Fibroblast of villous mesenchyme (primary cell): ENCODE measurements at places on chromosomes 11 and 22.
A peak's percentile ranks its signal among the peaks of the same experiment; 100 is the strongest.

DNA sequence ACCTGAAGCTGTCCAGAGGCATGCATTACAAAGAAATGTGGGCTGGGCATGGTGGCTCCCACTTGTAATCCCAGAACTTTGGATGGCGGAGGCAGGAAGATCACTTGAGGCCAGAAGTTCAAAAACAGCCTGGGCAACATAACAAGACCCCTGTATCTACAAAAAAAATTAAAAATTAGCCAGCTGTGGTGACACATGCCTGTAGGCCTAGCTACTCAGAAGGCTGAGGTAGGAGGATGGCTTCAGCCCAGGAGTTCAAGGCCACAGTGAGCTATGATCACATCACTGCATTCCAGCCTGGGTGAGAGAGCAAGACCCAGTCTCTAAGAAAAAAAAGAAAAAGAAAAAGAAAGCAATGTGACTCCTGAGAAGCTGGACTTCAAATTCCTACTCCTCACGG is 138.5 kb upstream of the HSD17B12 start:
- no peak for DNase-seq

DNA sequence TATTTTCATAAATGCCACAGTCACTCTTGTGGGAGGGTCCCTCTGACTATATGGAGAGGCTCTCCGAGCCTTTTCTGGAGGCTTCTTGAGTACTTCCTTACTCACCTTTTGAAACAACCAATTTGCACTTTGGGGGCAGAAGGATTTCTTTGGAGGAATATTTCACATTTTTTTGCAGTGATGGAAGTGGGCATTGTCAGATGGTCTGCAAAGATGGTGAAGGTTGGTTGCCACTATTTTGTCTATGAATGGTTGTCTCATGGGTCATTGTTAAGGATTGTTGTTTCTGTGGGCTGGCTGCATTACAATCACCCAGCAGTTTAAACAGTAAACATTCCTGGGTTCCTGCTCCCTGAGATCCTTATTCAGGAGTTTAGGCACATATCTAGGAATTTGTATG is 388.2 kb downstream of the TMEM135 start:
- DNase-seq, result no peak

DNA sequence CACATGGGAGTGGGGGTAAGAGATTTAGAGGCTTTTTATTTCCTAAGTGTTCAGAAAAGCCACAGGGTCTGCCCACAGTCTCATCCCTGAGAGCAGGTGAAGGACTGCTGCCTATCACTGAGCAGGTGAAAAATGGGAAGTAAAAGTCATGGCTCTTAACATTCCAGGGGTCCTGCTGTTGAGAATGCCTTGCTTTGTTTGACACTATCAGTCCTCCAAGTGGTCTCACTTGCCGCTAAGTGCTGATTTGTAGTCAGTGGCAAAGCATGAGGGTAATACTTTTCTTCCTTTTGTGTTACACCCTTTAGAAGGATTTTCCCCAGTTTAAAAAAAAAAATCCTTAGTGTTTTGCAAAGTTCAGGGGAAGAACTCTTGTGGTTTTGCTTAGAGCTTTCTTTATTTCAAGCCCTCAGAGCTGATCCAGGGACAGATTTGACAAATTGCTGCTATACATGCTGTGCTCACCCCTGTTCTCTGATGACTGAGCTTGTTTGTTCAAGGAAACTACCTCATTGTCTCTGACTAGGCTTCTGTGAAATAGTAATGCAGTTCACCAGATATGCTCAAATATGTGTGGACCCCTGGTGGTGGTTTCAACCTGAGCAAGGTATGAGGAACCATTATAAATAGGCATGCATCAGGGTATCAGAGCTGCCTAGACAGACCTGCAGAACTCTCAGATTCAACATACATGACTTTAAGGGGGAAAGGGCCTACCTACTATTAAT is 141.0 kb downstream of the ARHGAP42 start:
- DNase-seq, result peak; percentile 20

DNA sequence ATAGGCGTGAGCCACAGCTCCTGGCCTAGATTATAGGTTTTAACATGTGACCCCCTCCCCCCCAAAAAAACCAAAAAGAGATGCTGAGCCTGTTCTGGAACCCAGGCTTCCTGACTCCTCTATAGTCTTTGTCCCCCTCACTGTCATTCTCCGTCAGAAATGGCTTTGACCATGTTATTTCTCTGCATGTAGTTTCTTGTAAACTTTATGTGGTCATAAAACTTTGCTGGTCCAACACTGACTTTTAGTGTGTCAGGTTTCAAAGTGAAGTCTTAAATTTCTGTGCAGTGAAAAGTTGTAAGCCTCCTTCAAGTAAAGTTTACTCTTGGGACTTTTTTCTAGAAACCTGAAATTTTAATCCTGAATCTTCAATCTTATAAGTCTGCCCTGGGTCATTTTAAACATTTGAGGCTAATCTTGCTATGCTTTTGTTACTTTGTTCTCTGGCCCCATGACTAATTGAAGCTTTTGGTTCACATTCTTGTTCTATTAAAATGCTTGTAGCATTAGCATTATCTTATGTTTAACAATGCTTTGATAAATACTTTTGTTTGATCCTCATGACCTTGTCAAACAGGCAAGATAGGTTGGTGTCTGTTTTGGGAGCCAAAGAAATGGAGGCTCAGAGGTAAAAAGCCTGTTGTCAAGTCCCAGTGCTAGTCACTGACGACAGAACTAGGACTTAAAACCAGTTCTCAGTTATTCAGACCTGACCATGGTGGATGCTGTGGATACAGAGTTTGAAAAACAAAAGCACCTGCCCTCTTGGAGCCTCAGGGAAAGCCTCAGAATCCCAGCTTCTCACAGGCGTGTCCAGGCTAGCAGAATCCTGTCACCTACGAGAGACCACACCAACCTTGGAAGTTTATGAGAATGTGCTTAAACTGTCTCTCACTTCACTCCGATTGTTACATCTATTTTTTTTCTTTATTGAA is 87.7 kb upstream of the HORMAD2 start:
- DNase-seq, result peak; percentile 32

GRCh38 chr11:102831489-102832440 is 11.6 kb downstream of the MMP3 start:
- peak; percentile 60 for DNase-seq

- no peak for DNase-seq
Measured at GRCh38 chr22:40472579-40472978, 102.2 kb downstream of the SGSM3 start.

DNA sequence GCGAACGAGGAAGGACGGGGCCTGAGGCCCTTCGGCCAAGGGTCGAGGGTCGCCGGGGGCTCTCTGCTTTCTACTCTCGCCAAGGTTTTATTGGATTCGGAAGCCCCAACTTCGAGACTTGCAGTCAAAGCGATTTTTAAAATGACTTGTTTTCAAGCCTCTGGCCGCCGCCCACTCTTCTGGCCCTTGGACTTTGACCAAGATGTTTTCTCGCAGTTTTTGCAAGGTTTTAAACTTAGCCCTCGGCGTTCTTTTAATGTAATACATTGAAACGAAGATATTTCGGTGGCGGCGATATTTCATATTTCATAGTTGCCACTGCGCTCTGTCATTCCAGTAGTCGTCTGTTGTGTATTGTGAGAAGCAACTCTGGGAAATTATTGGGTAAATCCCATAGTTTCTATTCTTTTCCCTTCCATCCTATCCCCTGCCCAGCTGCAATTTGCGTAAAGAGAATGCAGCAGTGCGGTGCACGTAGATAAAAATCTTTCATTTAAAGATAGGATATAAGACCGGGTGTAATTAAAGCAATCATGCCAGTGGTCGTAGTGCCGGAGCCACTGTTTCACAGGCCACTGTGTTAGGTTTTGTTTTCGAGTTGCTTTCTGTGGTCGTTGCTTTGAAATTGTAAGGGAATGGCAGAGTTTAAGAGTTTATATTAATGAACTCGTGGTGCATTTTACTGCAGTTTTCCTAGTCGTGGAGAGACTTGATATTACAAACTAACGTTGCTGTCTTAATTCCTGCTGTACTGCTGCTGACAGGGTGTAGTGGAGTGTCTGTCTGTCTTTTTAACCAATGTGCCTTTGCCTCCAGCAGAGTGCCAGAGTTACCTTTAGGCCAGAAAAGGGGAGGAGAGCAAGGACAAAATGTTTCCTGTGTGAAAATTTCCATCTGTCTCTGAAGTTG is 702 bp downstream of the BIRC2 start:
- peak; percentile 70 for DNase-seq

GRCh38 chr11:7530013-7530640 is 16.3 kb downstream of the PPFIBP2 start:
- DNase-seq, result peak; percentile 63

DNA sequence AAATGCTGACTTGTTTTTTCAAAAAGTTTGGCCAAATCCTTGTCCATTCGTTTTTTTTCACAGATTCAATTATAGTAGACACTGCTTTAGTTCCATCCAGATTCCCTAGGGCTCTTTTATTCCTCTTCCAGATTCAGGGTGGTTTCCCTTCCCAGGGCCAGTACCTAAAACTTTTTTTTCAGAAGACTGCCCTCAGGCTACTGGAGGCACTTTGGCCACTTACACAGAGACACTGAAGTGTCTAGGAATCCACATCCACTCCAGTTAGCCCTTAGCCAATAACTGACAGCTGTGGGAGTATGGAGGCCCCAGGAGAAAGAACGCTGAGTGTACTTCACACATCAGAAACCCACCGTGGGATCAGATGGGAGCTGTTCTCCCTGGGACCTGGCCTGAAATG is 77.3 kb downstream of the CCDC34 start:
- DNase-seq, result no peak

DNA sequence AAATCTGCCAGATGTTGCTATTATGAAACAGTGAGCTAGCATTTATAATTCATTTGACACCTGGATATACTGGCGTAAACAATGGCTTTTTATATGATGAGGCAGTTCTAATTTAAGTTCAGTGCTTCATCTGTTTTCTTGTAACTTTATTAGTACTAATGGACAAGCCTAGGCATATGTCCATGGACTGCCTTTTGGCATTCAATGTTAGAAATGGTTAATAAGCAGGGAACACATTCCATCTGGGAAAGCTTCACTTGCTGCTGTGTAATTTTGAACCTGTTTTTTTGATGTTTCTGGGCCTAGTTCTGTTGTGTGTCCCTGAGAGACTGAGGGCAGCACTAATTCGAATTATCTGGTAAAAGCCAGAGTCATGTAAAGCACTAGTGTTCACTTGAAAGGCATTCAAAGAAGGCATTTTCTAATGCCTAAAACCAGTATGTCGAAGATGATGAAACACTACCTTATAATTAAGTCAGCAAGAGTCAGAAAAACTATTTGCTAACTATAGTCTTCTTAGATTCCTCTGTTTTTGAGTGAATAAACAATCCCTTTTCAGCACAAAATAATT is 138.5 kb downstream of the SWAP70 start:
- peak; percentile 90 for DNase-seq

DNA sequence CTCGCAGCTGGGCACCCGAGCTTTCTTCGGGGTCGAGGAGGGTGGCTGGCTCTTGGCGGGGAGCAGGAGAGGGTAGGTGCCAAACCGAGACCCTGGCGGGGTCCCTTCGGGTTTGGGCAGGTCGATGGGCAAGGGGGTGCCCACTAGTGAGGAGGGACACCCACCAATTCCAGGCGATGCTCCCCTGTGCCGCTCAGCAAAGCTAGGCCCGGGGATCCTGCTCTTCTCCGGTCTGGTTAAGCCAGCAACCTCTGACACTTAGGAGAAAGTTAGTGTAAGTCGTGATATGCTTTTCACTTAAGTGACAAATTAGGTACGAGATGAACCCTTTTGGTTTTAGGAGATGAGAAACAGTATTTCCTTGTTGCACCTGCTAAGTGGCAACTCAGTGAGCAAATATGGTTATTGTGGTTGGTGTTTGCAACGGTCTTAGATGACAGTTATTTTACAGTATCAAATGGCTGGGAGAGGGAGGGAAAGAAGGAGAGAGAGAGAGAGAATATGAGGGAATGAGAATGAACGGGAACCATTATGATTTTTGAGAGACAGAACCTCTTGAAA is 565 bp downstream of the NUCB2 start:
- DNase-seq, result peak; percentile 46

GRCh38 chr11:64100782-64101353 is 65.0 kb downstream of the MACROD1 start:
- DNase-seq, result no peak

- DNase-seq, result no peak
Measured at GRCh38 chr11:116819049-116819448, 4.1 kb downstream of the APOA4 start.

DNA sequence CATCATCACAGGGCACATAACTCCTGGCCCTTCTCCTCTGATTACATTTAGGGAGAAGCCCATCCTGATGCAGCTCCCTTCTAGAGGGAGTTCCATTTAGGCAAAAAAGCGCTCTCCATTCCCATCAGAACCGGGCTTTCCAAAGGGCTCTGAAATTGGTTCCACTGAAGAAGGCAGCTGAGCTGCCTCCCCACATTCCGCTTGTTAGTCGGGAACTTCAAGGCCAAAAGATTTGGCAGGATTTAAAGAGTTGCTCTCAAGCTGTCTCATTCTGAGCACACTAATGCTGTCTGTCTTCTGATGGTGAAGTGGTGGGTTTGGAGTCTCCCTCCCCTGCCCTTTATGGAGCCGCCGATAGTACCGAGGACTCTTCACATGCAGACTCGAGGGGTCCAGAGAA is 26.6 kb upstream of the CABP7 start:
- DNase-seq, result no peak

DNA sequence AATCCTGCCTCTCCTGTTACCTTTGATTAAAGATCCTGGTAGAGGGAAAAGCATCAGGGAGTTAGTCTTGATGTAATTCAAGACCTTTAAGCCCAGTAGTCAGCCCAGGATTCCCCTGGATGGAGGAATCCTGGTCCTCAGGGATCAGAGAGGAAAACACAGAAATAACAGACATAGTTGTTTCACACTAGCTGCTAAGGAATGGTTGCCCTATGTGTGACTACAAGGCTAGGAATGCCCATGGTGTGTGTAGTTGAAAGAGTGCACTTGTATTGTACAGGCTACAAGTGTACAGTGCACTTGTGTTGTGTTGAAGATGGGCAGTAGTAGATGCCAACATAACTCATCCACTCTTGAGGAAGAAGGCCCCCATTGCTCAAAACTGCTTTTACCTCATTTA is 226.8 kb downstream of the AASDHPPT start:
- DNase-seq, result peak; percentile 16

- no peak for DNase-seq
Measured at GRCh38 chr22:33477120-33478111, 419.2 kb upstream of the SYN3 start.

- no peak for DNase-seq
Measured at GRCh38 chr11:10488934-10489691, 34.0 kb downstream of the AMPD3 start.

- DNase-seq, result no peak
Measured at GRCh38 chr11:100543386-100543785, 143.7 kb upstream of the ARHGAP42 start.

GRCh38 chr11:123559523-123559955 is 94.9 kb downstream of the SCN3B start:
- no peak for DNase-seq

DNA sequence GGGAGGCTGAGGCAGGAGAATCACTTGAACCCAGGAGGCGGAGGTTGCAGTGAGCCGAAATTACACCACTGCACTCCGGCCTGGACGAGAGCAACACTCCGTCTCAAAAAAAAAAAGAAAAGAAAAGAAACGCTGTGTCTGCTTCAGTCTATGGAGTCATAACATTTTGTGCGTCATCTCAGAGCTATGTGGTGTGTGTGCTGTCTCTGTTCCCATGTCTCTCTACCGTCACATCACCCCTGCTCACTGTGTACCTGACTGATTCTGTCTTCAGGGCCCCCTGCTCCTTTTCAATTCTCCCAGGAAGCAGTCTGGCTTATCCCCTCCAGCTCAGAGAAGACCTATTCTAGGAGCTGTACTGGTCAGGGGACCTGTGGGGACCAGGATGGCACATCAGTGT is 7.0 kb downstream of the BACE1-AS start:
- DNase-seq, result no peak
